Sigmoid colon (tissue), 7 donors: ENCODE measurements at places on chromosomes 12 and 14. TPM values are rescaled to one million over a fixed set of nuclear protein-coding genes. Genes with fewer than 3 reads are reported as not detected.

Gene DNAI7
- 0.13 TPM for polyA plus RNA-seq

Gene PPP1R36
- 8.4 TPM for polyA plus RNA-seq

Gene GPR132
- polyA plus RNA-seq: 8.4 TPM

Gene NAB2
- polyA plus RNA-seq: 2.5 TPM

Gene DIO2
- 0.13 TPM for polyA plus RNA-seq

Gene MDGA2
- polyA plus RNA-seq: not detected

Gene NXPH4
- 0.13 TPM for polyA plus RNA-seq
